ENCODE measurements at places on chromosomes 7 and 10. TPM values are rescaled to one million over a fixed set of nuclear protein-coding genes. Genes with fewer than 3 reads are reported as not detected.

DNA sequence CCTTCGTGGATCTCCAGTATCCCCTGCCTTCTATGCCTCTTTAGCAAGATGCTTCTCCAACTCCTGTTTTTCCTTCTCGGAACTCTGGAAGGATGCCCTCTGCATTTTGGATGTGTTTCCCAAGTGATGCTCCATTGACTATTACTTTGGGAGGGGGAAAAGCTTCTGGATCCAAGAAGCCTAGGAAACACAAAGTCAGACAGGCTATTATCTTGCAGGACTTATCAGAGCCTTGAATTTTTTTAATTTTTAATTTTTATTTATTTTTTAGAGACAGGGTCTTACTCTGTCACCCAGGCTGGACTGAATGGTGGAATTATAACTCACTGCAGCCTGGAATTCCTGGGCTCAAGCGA is 21.1 kb downstream of the TMEM270 start:
- no peaks in the 10 kb centered on the region for H3K27me3 ChIP-seq
- peaks cover 38% of the 10 kb centered on the region for H3K4me1 ChIP-seq
- no peak overlapping the region for H3K4me3 ChIP-seq
- DNase-seq, result no peak
- peak overlapping the region; percentile 82 for H3K27ac ChIP-seq

CFTR gene
- total RNA-seq, result 3.4 TPM

- H3K27me3 ChIP-seq, result no peaks in the 10 kb centered on the region
- no peak overlapping the region for H3K4me3 ChIP-seq
- peaks cover 6% of the 10 kb centered on the region for H3K36me3 ChIP-seq
- H3K4me1 ChIP-seq, result peaks cover 30% of the 10 kb centered on the region
Measured at GRCh38 chr10:99945263-99945662, 64.5 kb downstream of the DNMBP start.

ERVW-1 gene
- total RNA-seq, result 0.15 TPM

GRCh38 chr7:157474685-157475084 is 137.9 kb downstream of the DNAJB6 start:
- no peaks in the 10 kb centered on the region for H3K27me3 ChIP-seq
- H3K4me1 ChIP-seq, result no peaks in the 10 kb centered on the region
- no peak overlapping the region for H3K4me3 ChIP-seq
- H3K27ac ChIP-seq, result no peak overlapping the region

CRHR2 gene
- 0.55 TPM for total RNA-seq

ADAP1 gene
- 4.1 TPM for total RNA-seq

Measured in suprapubic skin (tissue), 4 donors.